T-helper 1 cell treated with Interleukin-12 subunit alpha and Interleukin-12 subunit beta and Interleukin-4 antibody, amounts not matched to agents 30 ng/mL and 1 ng/mL, for 36 hours (primary cell): ENCODE measurements at places on chromosomes 5 and 9. TPM values are rescaled to one million over a fixed set of nuclear protein-coding genes. Genes with fewer than 3 reads are reported as not detected.

TEX53 gene
- not detected in 2 replicates for total RNA-seq

SLC46A2 gene
- total RNA-seq = not detected in 2 replicates

SLC25A2 gene
- 0.44 and 0.56 TPM in 2 replicates for total RNA-seq

HRCT1 gene
- not detected in 2 replicates for total RNA-seq

NUDT12 gene
- total RNA-seq = 0.27 and 0.29 TPM in 2 replicates

OR1J2 gene
- not detected in 2 replicates for total RNA-seq

JMY gene
- total RNA-seq = 6.1 and 6.3 TPM in 2 replicates

PCDHGA5 gene
- total RNA-seq = 0.46 and 0.49 TPM in 2 replicates

TGFBR1 gene
- 116 and 118 TPM in 2 replicates for total RNA-seq

FRRS1L gene
- not detected in 2 replicates for total RNA-seq

NRARP gene
- 1.5 and 1.8 TPM in 2 replicates for total RNA-seq

ATP10B gene
- total RNA-seq = not detected in 2 replicates

NR2F1 gene
- total RNA-seq = not detected in 2 replicates

C9orf50 gene
- total RNA-seq = not detected in 2 replicates

ARHGEF39 gene
- total RNA-seq = 7.8 and 8.7 TPM in 2 replicates

GPR21 gene
- 0.32 TPM in 1 of 2 replicates, not detected in the other for total RNA-seq

VCP gene
- 292 and 296 TPM in 2 replicates for total RNA-seq

PITX1 gene
- total RNA-seq = 0.51 and 0.54 TPM in 2 replicates

THBS4 gene
- total RNA-seq = 0.73 and 1.1 TPM in 2 replicates

KIF4B gene
- total RNA-seq = 0.05 and 0.07 TPM in 2 replicates

PDCD1LG2 gene
- 10.5 and 11.4 TPM in 2 replicates for total RNA-seq

AGGF1 gene
- 25.4 and 26.7 TPM in 2 replicates for total RNA-seq

MSX2 gene
- total RNA-seq = not detected in 2 replicates

GABRA6 gene
- total RNA-seq = not detected in 2 replicates

ZNF608 gene
- total RNA-seq = 0.29 and 0.32 TPM in 2 replicates
